Neural cell (in vitro differentiated cells): ENCODE measurements at places on chromosomes 12 and 14. TPM values are rescaled to one million over a fixed set of nuclear protein-coding genes. Genes with fewer than 3 reads are reported as not detected.

The HECTD1 gene
- polyA plus RNA-seq: 144 and 173 TPM in 2 replicates

The CYP27B1 gene
- polyA plus RNA-seq: 0.86 and 1.4 TPM in 2 replicates

The RERGL gene
- 1.3 TPM in 1 of 2 replicates, not detected in the other for polyA plus RNA-seq

The CCDC175 gene
- 0.11 TPM in 1 of 2 replicates, not detected in the other for polyA plus RNA-seq

The CCDC177 gene
- 3.2 and 4.3 TPM in 2 replicates for polyA plus RNA-seq

The ADAMTS20 gene
- 0.14 and 0.72 TPM in 2 replicates for polyA plus RNA-seq

The CIROP gene
- polyA plus RNA-seq: not detected in 2 replicates

The RFX4 gene
- polyA plus RNA-seq: 0.22 TPM in 1 of 2 replicates, not detected in the other

The SLC15A5 gene
- not detected in 2 replicates for polyA plus RNA-seq

The RGS6 gene
- 2.1 and 7.3 TPM in 2 replicates for polyA plus RNA-seq

The GPRC5D gene
- polyA plus RNA-seq: not detected in 2 replicates

The RD3L gene
- polyA plus RNA-seq: 0.28 and 0.69 TPM in 2 replicates

The EFS gene
- 0.48 and 0.92 TPM in 2 replicates for polyA plus RNA-seq

The RNF212B gene
- polyA plus RNA-seq: not detected in 2 replicates

The ADAM21 gene
- 0.34 and 0.58 TPM in 2 replicates for polyA plus RNA-seq

The SERPINA9 gene
- not detected in 2 replicates for polyA plus RNA-seq

The CLEC4E gene
- not detected in 2 replicates for polyA plus RNA-seq

The GARIN6 gene
- not detected in 2 replicates for polyA plus RNA-seq

The TESPA1 gene
- polyA plus RNA-seq: not detected in 2 replicates

The CLEC1A gene
- polyA plus RNA-seq: not detected in 2 replicates

The FOXA1 gene
- polyA plus RNA-seq: not detected in 2 replicates

The ACRBP gene
- 1.6 and 4.7 TPM in 2 replicates for polyA plus RNA-seq

The SLCO1B1 gene
- polyA plus RNA-seq: not detected in 2 replicates

The C12orf54 gene
- not detected in 2 replicates for polyA plus RNA-seq

The RNASE3 gene
- polyA plus RNA-seq: not detected in 2 replicates

The PHLDA1 gene
- 6.6 and 8.5 TPM in 2 replicates for polyA plus RNA-seq

The KRT6A gene
- not detected in 2 replicates for polyA plus RNA-seq

The SCN8A gene
- polyA plus RNA-seq: 14.2 and 15.2 TPM in 2 replicates
